ENCODE measurements at places on chromosomes 4 and X. TPM values are rescaled to one million over a fixed set of nuclear protein-coding genes. Genes with fewer than 3 reads are reported as not detected.

GRCh38 chr4:99430106-99430505, 5.0 kb downstream of the ADH7 start:
- no peak for DNase-seq

DNA sequence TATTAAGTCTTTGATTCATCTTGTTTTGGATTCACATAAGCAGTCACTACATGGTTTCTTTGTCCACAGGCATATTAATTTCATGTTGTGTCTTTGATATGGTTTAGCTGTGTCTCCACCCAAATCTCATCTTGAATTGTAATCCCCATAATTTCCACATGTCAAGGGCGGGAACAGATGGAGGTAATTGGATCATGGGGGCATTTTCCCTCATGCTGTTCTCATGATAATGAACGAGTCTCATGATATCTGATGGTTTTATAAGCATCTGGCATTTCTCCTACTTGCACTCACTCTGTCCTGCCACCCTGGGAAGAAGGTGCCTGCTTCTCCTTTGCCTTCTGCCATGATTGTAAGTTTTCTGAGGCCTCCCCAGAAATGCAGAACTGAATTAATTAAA, 1811.2 kb upstream of the PCDH10 start:
- no peak for DNase-seq

- DNase-seq, result peak; percentile 66
Measured at GRCh38 chrX:115595049-115595448, 34.1 kb downstream of the PLS3 start.

- DNase-seq, result no peak
Measured at GRCh38 chr4:33187035-33187434, 2466.9 kb downstream of the PCDH7 start.

GRCh38 chr4:112515198-112516065, 548 bp downstream of the NEUROG2 start:
- peak; percentile 52 for DNase-seq

GRCh38 chrX:138914767-138915166, 203.2 kb upstream of the FGF13 start:
- no peak for DNase-seq

DNA sequence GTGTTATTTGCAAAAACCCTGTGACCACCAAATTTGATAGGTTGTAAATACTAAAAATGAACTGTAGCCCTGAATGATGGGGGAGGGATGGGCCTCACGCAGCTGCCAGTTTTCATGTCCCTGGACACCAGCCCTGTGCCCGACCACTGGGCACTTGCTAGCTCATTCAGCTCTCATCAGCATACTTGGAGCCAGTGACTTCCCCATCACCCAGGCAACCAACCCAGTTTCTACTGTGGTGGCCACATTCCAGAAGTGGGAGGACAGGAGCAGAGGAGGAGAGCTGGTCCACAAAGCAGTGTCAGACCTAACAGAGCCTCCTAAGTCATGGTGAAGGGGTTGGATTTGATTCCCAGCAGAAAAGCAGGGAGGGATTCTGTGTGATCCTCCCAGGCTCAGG, 128.2 kb downstream of the CPEB2 start:
- no peak for DNase-seq

GRCh38 chrX:39749728-39750127, 348.0 kb downstream of the BCOR start:
- no peak for DNase-seq

DNA sequence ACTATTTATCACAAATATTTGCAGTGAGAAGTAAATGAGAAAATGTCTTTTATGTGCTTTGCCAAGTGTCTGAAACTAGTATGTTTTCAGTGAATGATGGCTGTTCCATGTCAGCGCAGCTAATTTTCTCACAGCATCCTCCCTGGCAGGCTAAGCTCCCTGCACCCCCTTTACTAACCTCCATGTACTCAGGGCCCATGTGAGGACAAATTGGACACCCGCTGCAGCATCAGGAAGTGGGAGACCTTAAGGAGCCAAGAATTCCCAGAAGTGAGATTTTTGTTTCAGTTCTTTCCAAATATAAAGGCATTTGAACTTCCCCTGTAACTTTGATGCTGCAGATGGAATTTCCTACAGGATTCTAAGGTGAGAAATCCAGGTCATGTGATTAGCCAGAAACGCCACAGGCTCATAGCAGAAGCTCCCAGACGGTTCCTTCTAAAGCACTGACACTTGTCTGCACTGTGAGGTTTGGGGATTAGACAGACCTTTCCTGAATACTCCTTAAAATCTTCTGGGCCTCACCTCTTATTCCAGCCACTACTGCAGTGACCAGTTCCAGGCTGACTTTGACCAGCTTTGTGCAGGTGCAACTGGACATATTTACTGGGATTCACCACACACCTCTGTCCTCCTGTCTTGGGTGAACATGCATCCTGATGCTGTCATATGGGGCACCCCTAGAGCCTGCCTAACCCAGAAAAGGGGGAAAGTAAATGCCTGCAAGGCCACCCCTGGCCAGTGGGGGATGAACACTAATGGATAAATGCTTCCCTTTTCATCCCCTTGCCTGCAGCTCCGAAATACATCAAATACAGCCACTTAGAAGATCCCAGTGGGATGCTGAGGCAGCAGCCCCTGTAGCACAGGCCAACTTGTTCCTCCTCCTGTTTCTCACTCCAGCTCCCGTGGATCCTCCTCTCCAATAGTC, 45.9 kb downstream of the LGI2 start:
- DNase-seq, result no peak

GRCh38 chr4:141335166-141335565, 114.5 kb downstream of the ZNF330 start:
- DNase-seq, result no peak

GRCh38 chr4:184854673-184855072, 28.9 kb upstream of the ACSL1 start:
- no peak for DNase-seq

DNA sequence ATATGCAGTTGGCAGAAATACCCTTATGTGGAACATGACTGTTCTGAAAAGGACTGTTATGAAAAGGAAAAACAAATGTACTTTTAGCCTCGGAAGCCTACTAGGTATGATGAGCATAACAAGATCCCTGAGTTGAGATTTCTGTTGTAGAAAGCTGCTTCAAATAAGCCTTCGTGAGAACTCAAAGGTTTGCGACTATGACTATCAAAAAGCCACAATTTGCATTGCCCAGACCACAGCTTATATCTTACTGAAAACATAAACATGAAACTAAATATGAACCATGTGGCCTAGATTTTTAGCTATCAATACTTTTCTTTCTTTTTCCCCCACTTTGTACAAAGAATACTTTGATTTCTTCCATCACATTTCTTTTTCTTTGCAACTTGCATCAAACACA, 398.2 kb upstream of the LCORL start:
- DNase-seq, result no peak

DNA sequence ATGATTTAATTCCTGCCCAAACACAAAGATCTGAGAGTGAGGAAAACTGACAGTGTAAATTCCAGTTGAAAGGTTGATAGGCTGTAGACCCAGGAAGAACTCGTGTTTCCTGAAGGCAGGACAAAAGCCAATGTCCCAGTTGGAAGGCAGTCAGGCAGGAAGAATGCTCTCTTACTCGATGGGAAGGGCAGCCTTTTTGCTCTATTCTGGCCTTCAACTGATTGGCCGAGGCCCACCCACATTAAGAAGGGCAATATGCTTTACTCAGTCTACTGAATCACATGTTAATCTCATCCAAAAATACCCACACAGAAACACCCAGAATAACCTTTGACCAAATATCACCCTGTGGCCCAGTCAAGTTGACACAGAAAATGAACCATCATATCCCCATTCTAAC, 45.3 kb upstream of the SOD3 start:
- DNase-seq, result no peak

- DNase-seq, result peak; percentile 49
Measured at GRCh38 chrX:107683124-107683895, 55.0 kb downstream of the PRPS1 start.

GRCh38 chr4:105956569-105956968, 61.3 kb downstream of the NPNT start:
- DNase-seq, result no peak

DNA sequence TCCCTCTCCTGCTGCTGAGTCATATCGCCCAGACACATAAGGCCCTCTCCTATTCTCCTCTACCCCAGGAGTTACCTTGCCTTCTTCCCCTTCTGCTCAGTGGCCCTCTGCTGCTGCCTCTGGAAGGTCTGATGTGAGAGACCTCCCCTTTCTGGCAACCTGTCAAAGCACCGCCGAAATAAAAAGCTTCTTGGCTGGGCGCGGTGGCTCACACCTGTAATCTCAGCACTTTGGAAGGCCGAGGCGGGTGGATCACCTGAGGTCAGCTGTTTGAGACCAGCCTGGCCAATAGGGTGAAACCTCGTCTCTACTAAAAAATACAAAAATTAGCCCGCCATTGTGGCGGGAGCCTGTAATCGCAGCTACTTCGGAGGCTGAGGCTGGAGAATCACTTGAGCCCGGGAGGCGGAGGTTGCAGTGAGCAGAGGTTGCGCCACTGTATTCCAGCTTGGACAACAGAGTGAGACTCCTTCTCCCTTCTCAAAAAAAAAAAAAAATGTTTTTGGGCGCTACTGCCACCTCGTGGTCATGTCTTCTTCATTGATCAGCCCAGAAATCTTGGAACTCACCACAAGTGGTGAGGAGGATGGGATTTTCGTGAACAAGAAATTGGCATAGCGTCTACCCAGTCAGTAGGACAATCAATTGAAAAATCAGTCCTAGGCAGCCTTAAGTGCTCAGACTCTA, 8.6 kb upstream of the ZXDA start:
- DNase-seq, result peak; percentile 54

DNA sequence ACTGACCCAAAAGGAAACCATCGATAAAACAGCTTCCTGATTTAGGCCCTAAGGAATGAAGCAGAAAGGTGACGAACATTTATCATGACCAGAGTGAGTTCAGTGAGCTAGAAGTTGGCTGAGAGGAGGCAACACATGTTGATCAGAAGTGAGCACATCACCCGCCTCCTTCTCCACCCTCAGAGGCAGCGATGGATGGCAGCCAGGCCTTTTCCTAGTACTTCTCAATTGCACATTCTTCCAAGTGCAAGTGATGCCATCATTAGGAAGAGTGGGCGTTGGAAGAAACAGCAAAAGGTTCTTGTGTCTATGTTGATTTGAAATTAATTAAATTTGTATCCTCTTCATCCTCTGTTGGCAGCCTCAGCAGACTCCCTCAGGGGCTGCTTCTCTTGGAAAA, 51.7 kb downstream of the TMEM154 start:
- DNase-seq, result peak; percentile 15

- no peak for DNase-seq
Measured at GRCh38 chr4:32884198-32884597, 2164.0 kb downstream of the PCDH7 start.

GRCh38 chr4:178028481-178028880, 586.2 kb upstream of the AGA start:
- no peak for DNase-seq

DNA sequence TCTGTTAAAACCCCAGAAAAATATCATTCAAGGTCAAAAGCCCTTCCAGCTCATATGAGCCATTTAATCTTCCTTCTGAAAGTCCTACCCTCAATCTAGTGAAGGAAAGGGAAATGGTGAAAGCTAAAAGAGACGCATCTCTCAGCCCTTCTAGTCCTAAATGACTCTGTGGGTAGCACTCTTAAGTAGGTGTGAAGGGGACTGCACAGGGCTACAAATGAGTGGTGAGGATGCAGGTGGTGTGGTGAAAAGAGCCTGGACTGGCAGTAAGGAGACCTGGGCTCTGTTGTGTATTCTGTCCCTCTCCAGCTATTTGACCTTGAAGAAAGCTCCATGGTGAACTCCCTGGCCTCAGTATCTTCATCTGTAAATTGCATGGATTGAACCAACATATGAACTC, 671.8 kb upstream of the DIPK2B start:
- no peak for DNase-seq

- no peak for DNase-seq
Measured at GRCh38 chr4:95084584-95084983, 326.8 kb downstream of the BMPR1B start.

GRCh38 chr4:144734522-144734921, 88.6 kb downstream of the HHIP start:
- no peak for DNase-seq

DNA sequence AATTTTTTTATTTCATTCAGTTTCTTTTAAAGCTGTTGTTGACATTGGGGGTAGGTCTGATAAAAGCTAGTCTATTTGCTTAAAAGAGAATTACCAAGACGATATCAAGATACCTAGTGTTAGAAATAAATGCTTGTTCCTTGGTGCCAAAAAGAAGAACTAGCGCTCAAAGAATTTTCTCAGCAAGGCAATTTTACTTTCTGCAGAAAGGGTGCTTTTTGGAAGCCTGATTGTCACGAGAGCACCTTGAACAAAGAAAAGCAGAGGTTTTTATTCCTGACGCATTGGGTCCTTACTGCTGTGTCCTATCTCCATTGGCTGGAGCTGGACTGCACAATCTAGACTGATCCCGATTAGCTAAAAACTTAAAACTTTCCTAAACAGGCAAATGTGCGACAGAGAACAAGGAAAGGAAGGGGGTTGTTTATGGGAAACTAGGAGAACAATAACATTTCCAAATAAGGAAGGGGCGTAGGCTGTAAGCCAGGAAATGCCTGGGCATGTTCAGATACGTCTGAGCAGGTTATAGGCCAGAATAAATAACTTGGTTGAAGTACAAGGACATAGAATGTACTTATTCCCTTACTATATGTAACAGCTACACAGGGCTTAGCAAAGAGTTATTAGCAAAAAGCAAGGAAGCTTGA, 50.3 kb upstream of the STPG2 start:
- no peak for DNase-seq

DNA sequence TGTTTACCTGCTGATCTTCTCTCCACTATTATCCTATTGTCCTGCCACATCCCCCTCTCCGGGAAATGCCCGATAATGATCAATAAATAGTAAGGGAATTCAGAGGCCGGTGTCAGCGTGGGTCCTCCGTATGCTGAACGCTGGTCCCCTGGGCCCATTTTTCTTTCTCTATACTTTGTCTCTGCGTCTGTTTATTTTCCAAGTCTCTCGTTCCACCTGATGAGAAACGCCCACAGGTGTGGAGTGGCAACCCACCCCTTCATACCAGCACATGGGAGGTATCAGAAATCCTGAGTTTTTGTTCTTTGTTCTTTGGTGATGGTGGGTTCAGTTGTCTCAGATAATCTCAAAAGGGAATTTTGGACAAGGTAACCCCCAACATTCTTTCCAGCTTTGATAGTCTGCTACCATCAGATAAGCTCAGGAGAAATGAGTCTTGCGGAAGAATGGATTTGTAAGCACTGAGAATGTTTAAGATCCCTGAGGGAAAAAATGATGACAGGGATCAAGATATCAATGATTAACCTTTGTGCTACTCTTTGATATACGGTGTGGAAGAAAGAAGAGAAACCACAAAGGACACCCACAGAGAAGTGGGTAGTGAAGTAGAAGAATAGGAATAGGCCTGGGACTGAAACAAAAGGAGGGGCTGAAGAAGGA, 117.9 kb downstream of the CEP44 start:
- DNase-seq, result no peak

The LPAR4 gene
- total RNA-seq, result not detected

The PRKG2 gene
- total RNA-seq, result not detected

The TRIM75 gene
- not detected for total RNA-seq

The EVC gene
- 20.4 TPM for total RNA-seq

The SFRP2 gene
- not detected for total RNA-seq

The ATP8A1 gene
- total RNA-seq, result 16.7 TPM

The INTU gene
- total RNA-seq, result 2.7 TPM

The MAGEE2 gene
- not detected for total RNA-seq

The BBS12 gene
- 6.0 TPM for total RNA-seq

The CSAG3 gene
- total RNA-seq, result not detected
